Germinal center (tissue), 1 donor: ENCODE measurements at places on chromosomes 3 and 15.

GRCh38 chr3:135170732-135171131 is 375.7 kb downstream of the EPHB1 start:
- DNase-seq = no peak

DNA sequence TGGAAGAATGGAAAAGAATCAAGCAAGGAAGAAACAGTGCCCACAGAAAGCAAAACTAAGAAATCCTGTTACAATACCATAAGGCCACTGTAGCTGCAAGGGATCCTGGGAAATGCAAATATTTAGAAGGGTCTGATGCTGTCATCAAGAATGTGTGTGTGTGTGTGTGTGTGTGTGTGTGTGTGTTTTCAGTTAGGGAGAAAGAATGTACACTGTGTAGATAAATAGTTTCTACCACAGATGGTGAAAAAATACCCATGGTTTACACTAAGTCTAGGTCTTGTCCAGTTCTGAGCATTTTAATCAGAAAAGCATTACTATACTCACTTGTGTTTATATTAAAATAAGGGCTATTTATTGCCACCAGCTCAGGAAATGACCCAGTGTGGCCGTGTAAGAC is 355.0 kb downstream of the RBMS3 start:
- DNase-seq = no peak

- no peak for DNase-seq
Observed at GRCh38 chr3:108897883-108898282, 55.8 kb downstream of the GUCA1C start.

- no peak for DNase-seq
Observed at GRCh38 chr15:78059110-78059839, 18.2 kb downstream of the TBC1D2B start.

DNA sequence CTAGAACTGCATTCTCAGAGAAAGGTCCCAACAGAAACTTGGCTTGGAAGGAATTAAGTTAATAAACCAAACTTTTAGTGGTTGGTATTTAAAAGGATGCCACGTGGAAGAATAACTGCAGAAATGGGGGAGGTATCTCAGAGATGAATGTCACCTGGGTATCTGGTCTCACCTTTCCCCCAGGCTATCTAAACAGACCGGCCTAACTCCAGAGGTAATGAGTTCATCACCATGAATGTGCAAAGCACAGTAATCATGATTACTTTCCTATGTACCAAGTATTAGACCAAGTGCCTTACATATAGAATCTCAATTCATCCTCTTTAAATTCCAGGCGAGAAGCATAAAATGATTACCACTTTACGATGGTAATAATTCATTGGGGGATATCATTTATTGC is 80.8 kb downstream of the FBN1 start:
- DNase-seq = no peak

DNA sequence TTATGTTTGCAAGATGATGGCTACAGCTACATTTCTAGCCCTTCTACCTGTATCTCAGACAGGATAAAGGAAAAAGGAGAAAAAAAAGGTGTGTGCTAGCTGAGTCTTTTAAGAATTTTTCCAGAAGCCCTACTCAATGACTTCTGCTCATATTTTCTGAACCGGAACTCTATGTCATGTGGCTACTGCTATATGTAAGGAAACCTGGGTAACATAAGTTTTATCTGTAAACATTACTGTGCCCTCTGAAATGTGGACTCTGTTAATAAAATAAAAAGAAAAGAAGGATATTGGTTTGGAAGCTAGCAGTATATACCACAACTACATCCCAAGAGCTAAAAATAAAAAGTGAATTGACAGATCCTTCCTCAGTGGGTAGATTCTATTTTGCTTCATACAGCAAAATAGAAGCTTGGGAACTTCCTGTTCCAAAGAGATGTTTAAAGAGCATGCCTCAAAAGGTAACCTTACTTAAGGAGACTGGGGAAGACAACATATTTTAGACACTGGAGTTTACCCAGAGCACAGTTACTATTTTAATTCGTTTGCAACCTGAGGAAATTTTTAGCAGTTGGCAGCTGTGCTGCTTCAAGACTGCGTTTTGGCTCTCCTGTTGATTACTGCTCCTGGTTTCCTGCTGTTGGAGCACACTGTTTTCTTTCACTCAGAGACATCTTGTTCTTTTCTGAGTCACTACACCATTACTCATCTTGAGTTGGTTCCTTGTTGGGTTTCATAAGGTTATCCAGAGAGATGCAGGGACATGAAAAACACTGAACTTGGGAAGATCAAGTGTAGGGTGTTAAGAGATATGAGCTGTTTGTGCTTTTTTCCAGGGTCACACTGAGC is 280.7 kb downstream of the NFKBIZ start:
- no peak for DNase-seq

GRCh38 chr3:94406595-94406994 is 343.7 kb downstream of the NSUN3 start:
- DNase-seq = no peak

DNA sequence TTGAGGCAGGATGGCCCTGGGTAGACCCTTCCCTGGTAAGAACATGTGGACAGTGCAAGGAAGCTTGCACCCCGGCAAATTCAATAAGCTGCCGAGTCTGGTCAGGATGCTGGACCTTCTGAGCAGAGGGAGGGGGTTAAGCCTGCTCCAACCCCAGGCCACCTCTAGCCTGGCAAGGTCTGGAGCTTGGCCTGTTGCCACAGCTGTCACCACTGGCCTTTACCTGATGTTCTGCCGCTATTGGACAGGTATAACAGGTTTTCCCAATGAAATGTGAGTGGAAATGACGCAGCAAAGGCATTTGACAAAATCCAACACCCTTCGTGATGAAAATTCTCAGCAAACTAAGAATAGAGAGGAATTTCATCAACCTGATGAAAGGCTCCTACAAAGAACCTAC is 699 bp upstream of the MESP1 start:
- DNase-seq = no peak

GRCh38 chr3:113118336-113118735 is 93.0 kb upstream of the BOC start:
- DNase-seq = no peak

- DNase-seq = no peak
Observed at GRCh38 chr3:65953881-65954733, 84.6 kb downstream of the MAGI1 start.

GRCh38 chr3:17232442-17232841 is 347.7 kb downstream of the PLCL2 start:
- no peak for DNase-seq

DNA sequence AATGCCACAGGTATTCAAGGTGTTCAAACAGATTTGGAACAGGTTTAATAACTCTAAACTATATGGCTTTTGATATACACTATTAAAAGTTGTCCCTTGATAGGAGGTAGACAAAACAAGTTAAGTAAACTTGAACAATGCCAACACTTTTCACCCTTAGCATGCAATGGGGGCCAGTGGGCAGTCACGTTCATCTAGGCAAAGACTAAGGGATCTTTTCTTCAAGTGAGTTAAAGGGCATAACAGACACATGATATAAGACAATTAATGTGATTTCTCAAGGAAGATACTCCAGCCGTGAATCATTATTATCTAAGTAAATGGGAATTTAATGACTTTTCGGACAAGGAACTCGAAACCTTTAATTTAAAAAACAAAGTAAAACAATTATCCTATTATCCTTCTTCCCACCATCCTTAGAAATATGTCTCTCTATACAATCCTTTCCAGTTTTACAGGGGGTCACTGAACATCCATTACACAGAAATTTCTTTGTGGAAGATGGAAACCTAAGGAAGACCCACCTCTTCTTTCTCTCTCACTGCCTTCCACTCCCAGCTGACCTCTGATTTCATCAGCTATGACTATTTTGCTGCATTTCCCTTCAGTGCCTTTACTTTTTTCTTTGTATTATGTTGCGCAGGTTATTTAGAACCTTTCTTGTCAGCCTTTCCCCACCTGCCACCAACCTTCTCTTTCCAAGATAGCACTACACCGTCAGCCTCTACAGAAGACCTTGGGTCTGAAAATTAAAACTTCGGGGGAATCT is 1.5 kb downstream of the CLDN1 start:
- DNase-seq = no peak

GRCh38 chr3:194286375-194287146 is 64.6 kb downstream of the CPN2 start:
- DNase-seq = no peak

GRCh38 chr3:8632402-8633237 is 12.0 kb downstream of the SSUH2 start:
- no peak for DNase-seq

GRCh38 chr3:140552898-140553297 is 125.0 kb upstream of the TRIM42 start:
- DNase-seq = no peak

DNA sequence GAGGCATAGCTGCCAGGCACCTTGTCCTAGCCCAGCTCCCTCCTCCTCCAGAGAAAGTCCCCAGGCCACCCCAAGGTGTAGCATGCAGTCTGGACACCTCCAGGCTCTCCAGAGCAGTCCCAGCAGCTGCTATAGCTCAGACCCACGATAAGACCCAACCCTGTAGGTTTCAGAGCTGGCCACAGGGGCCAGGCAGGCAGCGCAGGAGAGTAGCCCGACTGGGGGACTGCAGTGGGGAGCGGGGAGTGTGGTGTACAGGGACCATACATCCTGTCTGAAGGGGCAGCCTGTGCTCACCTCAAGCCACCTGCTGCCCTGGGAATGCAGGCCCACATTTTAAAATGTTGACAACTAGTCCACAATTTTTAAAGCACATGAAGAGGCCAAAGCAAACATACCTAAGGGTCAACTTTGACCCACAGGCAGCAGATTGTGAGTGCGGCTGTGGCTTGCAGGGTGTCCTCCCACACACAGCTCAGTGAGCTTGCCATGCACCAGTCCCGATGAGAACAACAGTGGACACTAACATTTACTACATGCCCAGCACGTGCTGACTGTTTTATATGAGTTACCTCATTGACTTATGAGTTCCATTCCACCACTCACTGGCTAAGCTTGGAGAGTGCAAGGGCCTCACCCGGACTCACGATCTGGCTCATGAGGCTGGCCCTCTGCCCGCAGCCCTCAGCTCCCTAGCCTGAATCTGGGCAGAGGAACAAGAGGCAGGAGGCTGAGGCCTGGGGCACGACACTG is 81.4 kb downstream of the DNAJB8 start:
- no peak for DNase-seq

- no peak for DNase-seq
Observed at GRCh38 chr3:59161048-59161447, 111.2 kb upstream of the CFAP20DC start.

- no peak for DNase-seq
Observed at GRCh38 chr3:156416846-156417558, 137.9 kb downstream of the SSR3 start.

GRCh38 chr3:194279101-194279500 is 72.0 kb downstream of the CPN2 start:
- DNase-seq = no peak

GRCh38 chr15:87633525-87633924 is 623.0 kb downstream of the NTRK3 start:
- DNase-seq = no peak
